ENCODE measurements at places on chromosomes 6 and 20.

DNA sequence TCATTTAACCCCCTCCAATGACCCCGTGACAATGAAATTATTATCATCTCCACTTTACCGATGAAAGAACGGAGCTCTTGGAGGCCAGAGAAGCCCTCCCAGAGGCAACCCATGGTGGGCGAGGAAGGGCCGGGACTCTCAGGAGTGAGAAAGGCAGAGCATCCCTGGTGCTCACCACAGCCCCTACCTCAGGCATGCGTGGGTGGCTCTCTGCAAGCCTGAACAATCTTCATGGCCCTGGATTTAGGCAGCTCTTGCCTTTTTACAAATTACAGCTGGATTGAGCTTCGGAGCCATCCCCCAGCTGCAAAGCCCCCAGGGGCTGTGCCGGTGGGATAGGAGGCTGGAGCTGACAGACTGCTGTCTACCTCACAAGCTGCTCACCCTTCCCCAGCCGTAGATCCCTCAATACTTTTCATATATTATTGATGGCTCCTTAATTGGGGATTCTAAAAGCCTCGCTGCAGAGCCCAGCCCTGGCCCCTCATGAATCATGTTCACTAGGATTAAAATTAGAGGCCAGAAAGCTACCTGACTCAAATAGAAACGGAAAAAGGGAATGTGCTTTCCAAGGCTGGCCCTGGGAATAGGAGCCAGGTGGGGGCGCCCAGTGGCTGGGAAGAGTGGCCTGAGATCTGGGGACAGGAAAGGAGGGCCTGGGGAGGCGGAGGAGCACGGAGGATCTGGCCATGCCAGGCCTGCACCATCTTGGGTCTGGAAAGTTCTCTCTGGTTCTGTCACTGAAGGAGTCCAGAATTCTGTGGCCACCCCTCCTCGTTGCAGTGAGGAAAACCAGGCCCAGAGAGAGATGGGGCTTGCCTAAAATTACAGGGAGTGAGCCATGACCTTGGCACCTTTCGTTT is 29.1 kb downstream of the CPNE5 start:
- no peak for DNase-seq

- no peak for DNase-seq
Measured at GRCh38 chr6:77487808-77488425, 24.6 kb upstream of the HTR1B start.

DNA sequence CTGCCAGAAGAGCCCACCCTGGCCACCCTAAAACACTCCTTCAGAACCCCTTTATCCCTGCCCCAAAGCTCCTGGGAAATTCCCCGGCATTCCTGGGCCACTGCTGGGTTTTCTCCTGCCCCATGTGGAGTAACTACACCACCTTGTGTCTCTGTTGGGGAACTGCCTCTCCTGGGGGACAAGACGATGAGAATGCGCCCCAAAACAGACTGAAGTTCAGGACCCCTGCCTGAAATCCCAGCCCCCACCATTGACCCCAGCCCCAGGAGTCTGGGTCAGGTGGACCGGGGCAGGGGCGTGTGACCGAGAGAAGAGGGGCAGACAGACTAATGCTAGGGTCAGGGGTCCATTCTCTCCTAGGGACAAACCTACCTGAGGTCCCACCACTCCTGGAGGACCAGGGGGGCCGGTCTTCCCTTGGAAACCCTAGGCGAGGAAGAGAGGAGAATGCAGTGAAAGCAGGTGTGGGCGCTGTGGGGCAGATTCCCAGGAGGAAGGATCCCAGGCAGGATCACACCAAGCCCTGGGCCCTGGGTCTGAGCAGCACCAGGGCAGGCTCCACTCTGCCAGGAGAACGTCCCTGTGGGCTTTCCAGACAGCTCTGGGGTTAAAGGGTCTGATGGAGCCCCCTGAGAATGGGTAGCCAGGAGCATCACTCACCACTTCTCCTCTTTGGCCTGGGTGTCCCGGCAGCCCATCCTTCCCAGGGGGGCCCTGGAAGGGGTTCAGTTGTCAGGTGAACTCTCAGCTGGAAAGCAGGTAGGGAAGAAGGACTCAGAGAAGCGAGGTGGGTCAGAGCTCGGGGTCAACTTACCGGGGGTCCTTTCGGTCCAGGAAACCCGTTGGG is 19.4 kb downstream of the COL11A2 start:
- DNase-seq: no peak

- no peak for DNase-seq
Measured at GRCh38 chr20:58787211-58788005, 63.3 kb downstream of the GNAS-AS1 start.

DNA sequence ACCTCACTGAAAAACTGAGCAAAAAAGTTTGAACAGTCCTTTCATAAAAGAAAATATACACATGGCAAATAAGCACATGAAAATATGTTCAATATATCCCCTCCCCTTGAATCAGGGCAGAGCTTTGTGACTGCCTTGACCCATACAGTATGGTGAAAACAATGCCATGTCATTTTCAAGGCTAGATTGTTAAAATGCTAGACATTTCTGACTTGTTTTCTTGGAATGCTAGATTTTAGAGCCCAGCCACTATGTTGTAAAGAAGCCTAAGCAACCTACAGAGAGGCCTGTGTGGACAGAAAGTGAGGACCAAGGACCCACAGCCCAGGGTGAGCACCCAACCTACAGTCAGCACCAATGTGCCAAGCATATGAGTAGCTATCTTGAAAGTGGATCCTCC is 17.1 kb upstream of the ASF1A start:
- no peak for DNase-seq

GRCh38 chr20:53070224-53070623 is 98.1 kb downstream of the TSHZ2 start:
- no peak for DNase-seq

GRCh38 chr6:18457065-18457737 is 70.1 kb downstream of the RNF144B start:
- no peak for DNase-seq

DNA sequence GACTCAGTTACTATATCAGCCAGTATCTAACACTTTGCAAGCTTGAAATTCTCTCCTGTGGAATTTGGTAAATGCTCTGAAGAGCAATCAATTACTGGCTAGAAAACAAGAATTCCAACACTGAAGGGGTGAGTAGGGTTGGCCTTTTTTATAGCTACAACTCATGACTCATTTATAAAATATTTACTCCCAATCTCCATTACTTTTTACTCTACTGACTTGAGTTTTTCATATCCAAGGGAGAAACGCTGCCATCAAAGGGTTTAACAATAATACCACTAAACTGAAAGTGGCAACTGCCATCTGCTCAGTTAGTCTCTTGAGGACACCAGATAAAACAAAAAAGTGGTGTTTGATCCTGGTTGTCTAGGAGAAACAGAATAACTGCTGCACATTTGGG is 203.1 kb downstream of the UBE3D start:
- no peak for DNase-seq

DNA sequence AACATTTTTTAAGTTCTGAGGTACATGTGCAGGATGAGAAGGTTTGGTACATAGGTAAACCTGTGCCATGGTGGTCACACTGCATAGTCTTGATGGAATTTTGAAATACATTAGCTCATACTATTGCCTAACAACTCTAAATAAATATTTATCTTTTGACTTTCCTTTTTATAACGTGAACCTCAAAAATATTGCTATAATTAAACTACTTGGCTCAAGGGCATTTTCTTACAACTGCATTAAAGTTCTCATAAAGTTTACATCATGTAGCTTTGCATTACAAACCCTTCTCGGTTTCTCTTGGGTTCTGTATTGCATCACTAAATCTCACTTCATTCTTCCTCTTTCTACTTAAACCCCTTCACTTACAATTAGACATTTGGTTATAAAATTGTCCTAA is 636.0 kb upstream of the PTCHD4 start:
- no peak for DNase-seq

DNA sequence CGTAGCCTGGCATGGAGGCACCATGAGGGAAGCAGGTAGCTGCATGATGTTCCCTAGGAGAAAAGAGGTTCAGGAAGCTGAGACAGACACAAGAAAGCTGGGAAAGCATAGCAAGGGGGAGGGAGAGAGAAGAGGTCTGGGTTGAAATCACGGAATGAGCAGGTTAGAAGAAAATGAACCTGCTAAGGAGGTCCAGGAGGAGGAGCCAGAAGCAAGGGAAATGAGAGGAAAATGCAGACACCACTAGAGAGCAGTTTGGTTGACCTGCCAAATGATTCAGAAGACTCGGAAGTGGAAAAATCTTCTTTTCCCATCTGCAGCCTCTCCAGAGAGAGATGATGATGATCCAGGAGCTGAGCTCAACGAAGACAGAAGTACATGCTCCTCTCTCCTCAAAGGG is 70.9 kb downstream of the VIP start:
- no peak for DNase-seq

GRCh38 chr20:61325718-61326117 is 73.7 kb downstream of the CDH4 start:
- DNase-seq: no peak

DNA sequence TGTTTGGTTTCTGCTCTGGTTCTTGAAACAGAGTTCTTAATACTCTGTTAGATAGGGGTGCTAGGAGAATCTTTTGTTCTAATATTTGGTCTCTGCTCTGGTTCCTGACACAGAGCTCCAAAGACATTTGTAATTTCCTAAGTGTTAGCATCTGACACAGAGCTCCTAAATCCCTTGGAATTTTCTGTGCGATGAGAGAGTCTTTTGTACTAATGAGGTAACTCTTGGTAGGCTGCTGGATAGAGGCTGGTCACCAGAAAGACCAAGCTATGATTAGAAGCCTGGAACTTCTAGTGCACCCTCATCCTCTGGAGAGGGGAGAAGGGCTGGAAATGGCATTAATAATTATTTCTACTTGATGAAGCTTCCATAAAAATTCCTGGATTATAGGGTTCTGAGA is 7.7 kb upstream of the CD109 start:
- no peak for DNase-seq

DNA sequence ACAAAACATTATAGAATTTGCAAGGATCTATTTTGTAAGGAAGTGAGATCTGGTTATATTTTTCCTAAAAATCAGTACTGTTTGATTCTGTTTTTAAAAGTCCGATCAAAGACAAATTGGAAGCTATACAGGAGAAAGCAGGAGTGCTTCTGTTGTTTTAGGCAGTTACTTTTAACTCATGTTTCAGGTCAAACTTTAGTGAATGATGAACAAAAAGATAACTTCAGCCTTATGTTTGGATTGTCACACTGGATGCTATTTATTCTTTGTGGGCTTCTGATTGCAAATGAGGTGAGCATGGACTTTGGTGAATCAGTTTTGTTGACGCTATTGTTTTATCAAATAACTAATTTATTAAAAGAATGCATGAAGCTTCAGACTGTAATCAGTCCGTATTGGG is 228.7 kb upstream of the SLC35B3 start:
- no peak for DNase-seq

DNA sequence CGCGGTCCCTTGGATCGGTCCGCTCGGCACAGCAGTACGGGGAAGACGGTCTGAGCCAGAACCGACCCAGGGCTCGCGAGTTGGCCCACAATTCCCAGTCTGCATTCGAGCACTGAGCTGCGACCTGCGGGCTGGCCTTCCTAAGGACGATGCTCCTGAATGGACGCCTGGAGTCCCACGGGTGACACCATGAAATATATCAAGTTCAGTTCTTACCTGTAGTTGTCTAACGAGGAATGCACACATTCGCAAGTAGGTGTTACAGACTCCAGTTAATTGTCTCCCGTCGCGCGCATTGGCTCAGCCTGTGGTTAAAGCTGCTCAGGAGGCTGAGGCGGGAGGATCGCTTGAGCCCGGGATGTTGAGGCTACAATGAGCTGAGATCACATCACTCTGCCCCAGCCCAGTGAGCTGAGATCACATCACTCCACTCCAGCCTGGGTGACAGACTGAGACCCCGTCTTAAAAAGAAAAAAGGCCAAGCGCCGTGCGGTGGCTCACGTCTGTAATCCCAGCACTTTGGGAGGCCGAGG is 802 bp downstream of the PEX7 start:
- DNase-seq: no peak

DNA sequence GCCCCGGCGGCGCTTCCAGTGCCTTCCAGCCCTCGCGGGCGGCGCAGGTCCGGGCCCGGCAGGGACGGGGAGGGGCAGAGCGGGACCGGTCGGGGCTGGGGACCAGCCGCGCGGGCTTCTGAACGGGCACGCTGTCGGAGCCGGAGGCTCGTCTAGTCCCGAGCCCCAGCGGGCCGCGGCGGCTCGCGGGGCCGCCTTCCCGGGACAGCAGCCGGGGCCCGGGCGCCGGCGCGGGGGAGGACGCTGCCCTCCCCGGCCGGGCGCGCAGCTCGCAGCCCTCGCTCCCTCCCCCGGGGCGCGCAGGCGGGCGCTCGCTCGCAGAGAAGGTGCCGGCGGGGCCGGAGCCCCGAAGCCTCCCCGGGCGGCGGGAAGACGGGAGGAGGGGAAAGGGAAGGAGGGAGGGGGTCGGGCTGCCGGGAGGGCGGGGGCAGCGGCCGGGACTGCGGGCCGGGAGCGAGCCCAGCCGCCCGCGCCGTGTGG is 696 bp upstream of the SIRPA start:
- DNase-seq: no peak

- DNase-seq: no peak
Measured at GRCh38 chr20:25247000-25247517, 826 bp upstream of the PYGB start.

- no peak for DNase-seq
Measured at GRCh38 chr6:16706911-16707783, 54.1 kb downstream of the ATXN1 start.

- no peak for DNase-seq
Measured at GRCh38 chr6:32158052-32158451, 4.1 kb downstream of the PPT2 start.

DNA sequence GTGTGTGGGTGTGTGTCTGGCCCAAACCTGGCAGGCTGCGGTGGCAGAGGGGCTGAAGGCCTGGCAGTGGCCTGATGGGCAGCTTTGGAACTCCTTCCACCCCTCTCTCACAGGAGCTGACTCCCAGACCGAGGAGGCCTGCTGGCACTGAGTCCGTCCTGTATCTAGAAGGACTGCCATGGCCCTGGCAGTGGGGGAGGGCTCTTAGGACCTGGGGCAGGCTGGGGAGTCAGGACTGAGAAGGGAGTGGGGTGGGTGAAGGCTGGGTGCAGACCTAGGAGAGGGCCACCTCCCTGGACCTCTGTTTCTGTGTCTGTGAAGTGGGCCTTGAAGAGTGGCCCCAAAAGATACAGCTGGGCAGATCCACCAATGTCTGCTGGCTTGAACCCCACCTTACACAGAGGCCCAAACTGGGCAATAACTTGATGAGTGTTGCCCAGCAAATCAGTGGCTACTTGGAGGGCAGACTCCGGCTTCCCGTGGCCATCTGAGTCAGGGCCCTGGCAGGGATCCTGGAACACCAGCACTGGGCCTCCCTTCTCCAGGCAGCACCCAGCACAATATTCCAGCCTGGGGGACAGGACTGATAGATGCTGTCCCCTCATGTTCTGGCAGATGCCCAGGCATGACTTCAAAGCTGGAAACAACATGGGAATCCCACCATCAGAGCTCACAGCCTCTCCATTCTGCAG is 46.7 kb upstream of the BLCAP start:
- DNase-seq: no peak

All from stimulated activated CD4-positive, alpha-beta T cell treated with anti-CD3 and anti-CD28 coated beads, TNF-alpha, amount 100 ng/mL, for 4 hours (primary cell).